Left ventricle myocardium superior (tissue), 1 donor: ENCODE measurements at places on chromosomes 16 and 17. TPM values are rescaled to one million over a fixed set of nuclear protein-coding genes. Genes with fewer than 3 reads are reported as not detected.

The TP53TG3D gene
- 0.40 TPM for total RNA-seq

The TNK1 gene
- total RNA-seq = 2.2 TPM

The NOB1 gene
- total RNA-seq = 16.8 TPM

The ENKD1 gene
- 9.8 TPM for total RNA-seq

The LHX1 gene
- total RNA-seq = not detected

The TBC1D3H gene
- not detected for total RNA-seq

The CSH2 gene
- total RNA-seq = not detected

The SLC13A2 gene
- total RNA-seq = not detected

The CBFA2T3 gene
- total RNA-seq = 11.5 TPM

The CA7 gene
- not detected for total RNA-seq

The SULT1A2 gene
- 1.1 TPM for total RNA-seq

The KRT16 gene
- total RNA-seq = not detected

The EPX gene
- not detected for total RNA-seq

The CES1 gene
- 30.3 TPM for total RNA-seq

The ITGAL gene
- total RNA-seq = 3.3 TPM

The DRC3 gene
- total RNA-seq = 1.5 TPM

The KRT25 gene
- total RNA-seq = not detected

The CORO7 gene
- total RNA-seq = 10.1 TPM

The HLF gene
- total RNA-seq = 38.8 TPM

The DCTN5 gene
- total RNA-seq = 37.6 TPM

The GGT6 gene
- 0.22 TPM for total RNA-seq

The PER1 gene
- 126 TPM for total RNA-seq

The UTP4 gene
- total RNA-seq = 32.3 TPM

The NRN1L gene
- total RNA-seq = not detected

The MARVELD3 gene
- not detected for total RNA-seq

The GLTPD2 gene
- not detected for total RNA-seq

The SRL gene
- 426 TPM for total RNA-seq

The C16orf89 gene
- 2.9 TPM for total RNA-seq

The SEPTIN1 gene
- total RNA-seq = 2.5 TPM

The NTN3 gene
- 0.52 TPM for total RNA-seq

The RND2 gene
- total RNA-seq = 0.82 TPM

The CD300E gene
- 0.27 TPM for total RNA-seq

The MSI2 gene
- total RNA-seq = 90.7 TPM

The TMEM100 gene
- 10.9 TPM for total RNA-seq

The STH gene
- total RNA-seq = not detected

The C16orf92 gene
- not detected for total RNA-seq

The RAB11FIP3 gene
- 28.3 TPM for total RNA-seq

The CRHR1 gene
- not detected for total RNA-seq

The SLC39A11 gene
- 5.4 TPM for total RNA-seq

The CHAD gene
- total RNA-seq = 0.32 TPM

The NLRC5 gene
- 9.8 TPM for total RNA-seq

The CEP112 gene
- 13.6 TPM for total RNA-seq

The TBC1D3I gene
- total RNA-seq = 0.20 TPM

The CDH15 gene
- not detected for total RNA-seq

The KRT17 gene
- total RNA-seq = not detected

The STAC2 gene
- total RNA-seq = 0.62 TPM

The SLC52A1 gene
- not detected for total RNA-seq

The PMP22 gene
- total RNA-seq = 179 TPM

The SCGB1C2 gene
- not detected for total RNA-seq

The HIGD1B gene
- total RNA-seq = 22.2 TPM

The CTU2 gene
- 22.7 TPM for total RNA-seq

The CENPN gene
- total RNA-seq = 7.2 TPM

The FAM20A gene
- total RNA-seq = 7.6 TPM
